Left cardiac atrium (tissue), 4 donors: ENCODE measurements at places on chromosomes 3 and 15.

DNA sequence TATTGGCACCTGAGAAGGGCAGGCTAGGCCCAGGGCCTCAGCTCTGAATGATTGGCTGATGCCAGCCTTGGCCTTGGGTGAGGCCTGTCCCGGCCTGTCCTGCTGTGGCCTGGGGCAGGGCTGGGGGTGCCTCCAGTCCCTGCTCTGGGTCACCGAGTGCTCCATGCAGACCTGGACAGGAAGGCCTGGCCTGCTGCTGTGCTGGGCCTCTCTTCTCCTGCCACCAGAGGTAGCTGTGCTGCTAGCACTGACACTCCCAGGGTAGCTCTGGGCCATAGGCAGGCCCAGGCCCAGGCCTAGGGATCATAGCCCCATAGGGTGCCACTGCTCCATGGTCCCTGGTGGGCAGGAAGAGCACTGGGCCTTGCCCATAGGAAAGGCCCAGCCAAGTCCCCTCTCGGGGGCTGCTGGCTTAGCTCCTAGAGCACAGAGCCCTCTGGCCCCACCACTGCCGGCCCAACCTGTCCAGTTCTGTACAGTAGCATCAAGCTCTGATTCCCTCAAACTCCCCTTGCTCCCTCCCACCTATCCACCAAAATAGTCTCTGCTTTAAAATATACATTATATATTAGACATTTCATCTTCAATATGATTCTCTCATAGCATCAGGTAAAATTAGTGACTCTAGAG, 18.2 kb downstream of the ABTB1 start:
- peak; percentile 52 for DNase-seq

DNA sequence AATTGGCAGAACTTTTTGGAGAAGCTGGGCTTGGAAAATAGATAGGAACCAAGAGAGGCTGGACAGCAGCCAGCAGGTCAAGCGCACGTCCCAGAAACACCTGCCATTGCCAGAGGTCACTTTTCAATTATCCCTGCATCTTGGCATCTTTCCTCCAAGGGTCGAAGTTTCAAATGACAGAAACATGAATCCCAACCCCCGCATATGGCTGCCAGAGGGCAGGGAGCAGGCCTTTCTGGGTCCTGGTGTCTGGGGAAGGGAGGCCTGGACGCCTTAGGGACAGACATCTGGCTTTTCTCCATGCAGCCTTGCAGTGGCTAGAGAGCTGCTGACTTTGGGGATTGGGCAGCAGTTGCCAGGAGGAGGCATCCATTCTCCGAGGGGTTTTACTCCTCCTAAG, 164.5 kb upstream of the TPM1 start:
- DNase-seq = no peak

- DNase-seq = peak; percentile 78
Measured at GRCh38 chr3:153221748-153222162, 59.7 kb downstream of the RAP2B start.

DNA sequence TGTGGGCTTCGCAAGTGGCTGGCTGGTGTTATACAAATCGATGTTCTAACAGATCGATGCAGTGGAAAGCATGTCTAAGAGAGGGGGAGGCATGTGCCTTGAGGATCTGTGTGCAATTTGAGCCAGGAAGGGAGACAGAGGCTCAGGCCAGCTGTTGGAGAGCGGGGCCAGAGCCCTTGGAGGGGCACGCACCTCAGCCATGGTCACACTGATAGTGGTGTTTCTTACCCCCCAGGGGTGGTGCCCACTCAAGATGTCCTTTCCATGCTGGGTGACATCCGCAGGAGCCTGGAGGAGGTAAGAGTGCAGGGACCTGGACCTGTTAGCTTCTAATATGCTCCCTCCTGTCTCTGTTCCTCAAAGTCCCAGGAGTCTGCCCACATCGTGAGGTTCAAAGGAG, 3.8 kb upstream of the ABTB1 start:
- no peak for DNase-seq

GRCh38 chr15:59111251-59111650, 6.3 kb downstream of the CCNB2 start:
- no peak for DNase-seq

DNA sequence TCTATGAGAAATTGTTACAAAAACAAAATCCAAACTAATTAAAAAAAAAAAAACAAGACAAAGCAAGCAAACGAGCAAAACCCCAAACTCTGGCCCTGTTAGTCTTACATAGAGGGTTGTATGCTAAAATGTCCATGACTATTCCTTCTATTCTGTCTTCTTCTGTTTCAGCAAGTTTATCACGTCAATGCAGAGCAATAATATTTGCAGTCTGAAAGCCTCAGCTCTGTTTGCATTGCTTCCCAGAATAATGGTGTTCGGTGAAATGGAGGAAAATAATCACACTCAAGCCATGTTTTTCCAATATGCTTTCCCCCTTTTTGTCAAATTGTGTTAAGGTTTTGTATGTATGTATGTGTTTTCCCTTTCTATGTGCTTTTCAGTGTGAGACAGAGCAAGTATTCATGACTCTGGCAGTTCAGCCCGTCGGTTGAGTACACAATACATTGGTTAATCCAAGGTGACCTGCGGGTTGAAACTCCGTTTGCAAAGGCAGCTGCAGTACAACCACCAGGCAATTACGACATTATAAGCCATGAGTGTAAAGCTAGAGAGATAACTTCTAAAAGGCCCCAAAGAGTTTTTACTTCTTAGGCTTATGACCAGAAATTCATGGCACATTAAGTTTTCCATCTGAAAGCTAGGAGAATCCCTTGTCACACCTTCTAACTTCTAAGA, 34.9 kb upstream of the MAGI1 start:
- DNase-seq = no peak

- no peak for DNase-seq
Measured at GRCh38 chr15:64521201-64521600, 60.8 kb downstream of the ZNF609 start.
